ENCODE measurements at places on chromosomes 7 and 10. TPM values are rescaled to one million over a fixed set of nuclear protein-coding genes. Genes with fewer than 3 reads are reported as not detected.

OR6V1 gene
- not detected for total RNA-seq

DNA sequence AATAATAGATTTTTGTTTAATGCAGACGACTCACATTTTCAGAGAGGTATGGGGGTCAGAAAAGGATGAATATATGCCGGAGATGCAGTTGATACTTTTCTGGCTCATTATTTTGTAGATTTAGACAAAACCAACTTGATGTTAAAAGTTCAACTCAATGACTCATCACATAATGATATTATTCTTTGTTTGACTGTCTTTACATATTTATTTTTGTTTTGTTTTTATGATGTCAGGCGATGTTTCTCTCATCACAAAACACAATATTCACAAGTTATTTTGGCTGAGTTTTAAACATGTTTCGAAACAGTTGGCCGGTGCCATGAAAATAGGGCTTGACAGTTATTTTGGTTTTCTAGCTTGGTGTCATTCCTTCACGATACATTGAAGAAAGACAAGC lies 1.3 kb downstream of the GJD4 start:
- H3K27ac ChIP-seq: no peak overlapping the region
- H3K4me3 ChIP-seq: no peak overlapping the region
- no peaks in the 10 kb centered on the region for H3K36me3 ChIP-seq

EPC1 gene
- total RNA-seq: 34.6 TPM

GRCh38 chr7:158050441-158050977 lies 537.1 kb downstream of the PTPRN2 start:
- H3K36me3 ChIP-seq: no peaks in the 10 kb centered on the region
- H3K27me3 ChIP-seq: no peaks in the 10 kb centered on the region
- no peak overlapping the region for H3K4me3 ChIP-seq

AKR1D1 gene
- total RNA-seq: not detected

SLC26A3 gene
- total RNA-seq: not detected

DNA sequence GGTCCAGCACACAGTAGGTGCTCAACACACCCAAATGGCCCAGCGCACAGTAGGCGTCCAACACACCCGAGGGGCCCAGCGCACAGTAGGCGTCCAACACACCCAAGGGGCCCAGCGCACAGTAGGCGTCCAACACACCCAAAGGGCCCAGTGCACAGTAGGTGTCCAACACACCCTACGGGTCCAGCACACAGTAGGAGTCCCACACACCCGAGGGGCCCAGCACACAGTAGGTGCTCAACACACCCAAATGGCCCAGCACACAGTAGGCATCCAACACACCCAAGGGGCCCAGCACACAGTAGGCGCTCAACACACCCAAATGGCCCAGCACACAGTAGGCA lies 80.8 kb downstream of the FOXL3 start:
- peaks cover 6% of the 10 kb centered on the region for H3K4me1 ChIP-seq
- H3K27ac ChIP-seq: no peak overlapping the region
- no peaks in the 10 kb centered on the region for H3K36me3 ChIP-seq
